HL-60 (cell line): ENCODE measurements at places on chromosomes 3 and 15.
A peak's percentile ranks its signal among the peaks of the same experiment; 100 is the strongest.

DNA sequence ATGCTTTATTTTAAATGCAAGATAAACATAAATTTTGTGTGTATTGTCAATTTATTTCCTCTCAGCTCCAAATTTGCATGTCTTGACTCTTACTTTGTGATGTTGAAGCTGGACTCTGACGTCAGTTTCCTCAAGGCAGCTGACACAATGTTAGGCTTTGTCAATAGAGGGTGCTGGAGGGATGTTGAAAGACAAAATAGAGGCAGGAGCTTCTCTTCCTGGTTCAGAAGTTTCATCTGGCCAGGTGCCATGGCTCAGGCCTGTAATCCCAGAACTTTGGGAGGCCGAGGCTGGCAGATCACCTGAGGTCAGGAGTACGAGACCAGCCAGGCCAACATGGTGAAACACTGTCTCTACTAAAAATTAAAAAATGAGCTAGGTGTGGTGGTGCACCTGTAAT is 408.6 kb downstream of the GBE1 start:
- peak; percentile 14 for DNase-seq

DNA sequence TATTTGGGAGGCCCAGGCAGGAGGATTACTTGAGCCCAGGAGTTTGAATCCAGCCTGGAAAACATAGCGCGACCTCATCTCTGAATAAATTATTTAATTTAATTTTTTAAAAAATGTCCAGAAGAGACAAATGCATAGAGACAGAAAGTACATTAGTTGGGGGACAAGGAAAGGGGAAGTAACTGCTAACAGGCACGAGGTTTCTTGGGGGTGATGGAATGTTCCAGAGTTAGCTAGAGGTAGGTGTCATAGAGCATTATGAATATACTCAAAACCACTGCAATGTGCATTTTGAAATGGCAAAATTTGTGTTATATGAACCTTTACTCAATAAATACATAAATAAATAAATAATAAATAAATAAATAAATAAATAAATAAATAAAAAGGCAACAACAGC is 31.7 kb upstream of the CYP11A1 start:
- DNase-seq = no peak

DNA sequence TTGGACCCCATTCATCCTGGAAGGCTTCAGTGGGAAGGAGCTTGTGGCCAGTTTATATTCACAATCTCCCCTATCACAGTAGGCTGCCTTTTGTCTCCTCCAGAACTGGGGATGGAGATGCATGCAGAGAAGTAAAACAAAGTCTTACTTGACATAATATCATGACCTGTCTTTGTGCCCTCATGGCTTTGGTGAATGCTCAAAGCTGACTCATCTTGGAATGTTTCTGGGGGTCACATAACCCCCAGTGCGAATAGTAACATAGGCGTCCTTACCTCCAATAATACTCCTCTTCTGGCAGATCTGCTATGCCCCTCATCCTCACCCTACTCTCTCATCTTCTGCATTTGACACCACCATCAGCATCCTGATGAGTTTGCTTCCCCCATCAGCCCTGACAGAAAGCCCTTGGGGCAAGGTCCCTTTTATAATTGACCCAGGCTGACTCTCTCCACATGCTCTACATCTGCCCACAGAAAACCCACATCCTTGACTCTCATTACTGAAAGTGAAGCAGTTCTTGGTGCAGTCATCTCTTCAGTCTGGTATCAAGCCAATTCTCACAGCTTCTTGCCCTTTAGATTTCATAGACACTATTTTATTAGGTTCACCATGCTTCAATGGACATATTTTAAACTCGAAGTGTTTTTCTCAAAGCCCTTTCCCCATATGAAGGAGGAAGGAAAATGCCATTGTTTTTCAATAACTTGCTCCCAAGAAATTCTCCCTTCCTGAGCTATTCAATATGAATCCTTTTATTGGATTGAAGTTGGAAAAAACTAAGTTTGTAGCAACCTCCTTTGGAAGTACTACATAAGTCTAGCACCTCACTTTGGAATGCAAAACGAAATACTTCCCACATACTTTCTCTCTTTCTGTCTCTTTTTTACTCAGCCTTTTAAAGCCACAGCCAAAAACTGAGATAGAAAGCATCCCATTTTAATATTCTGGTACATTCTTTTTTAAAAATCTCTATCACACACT is 36.6 kb downstream of the OSTN start:
- no peak for DNase-seq

DNA sequence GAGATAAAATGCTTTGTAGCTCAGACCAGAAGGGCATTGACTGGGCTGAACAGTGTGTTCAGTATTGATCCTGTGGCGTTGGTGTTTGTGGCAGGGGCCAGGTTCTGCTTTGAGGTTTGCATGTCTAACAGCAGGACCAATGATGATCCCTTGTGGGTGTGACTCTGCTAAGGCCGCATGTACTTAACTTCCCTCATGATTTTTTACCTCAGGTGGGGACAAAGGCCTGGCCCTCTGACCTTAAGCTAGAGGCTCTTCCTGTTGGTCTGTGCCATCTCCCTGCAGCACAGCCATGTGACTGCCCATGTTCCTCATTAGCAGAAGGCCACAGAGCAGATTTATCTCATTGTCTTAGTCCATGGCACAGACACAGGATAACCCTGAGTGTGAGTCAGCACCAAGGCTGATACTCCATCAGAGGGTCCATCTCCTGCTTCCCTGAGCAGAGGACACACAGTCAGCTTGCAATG is 34.3 kb upstream of the BSN start:
- no peak for DNase-seq

GRCh38 chr3:114496021-114496434 is 202.2 kb downstream of the TIGIT start:
- DNase-seq = no peak

DNA sequence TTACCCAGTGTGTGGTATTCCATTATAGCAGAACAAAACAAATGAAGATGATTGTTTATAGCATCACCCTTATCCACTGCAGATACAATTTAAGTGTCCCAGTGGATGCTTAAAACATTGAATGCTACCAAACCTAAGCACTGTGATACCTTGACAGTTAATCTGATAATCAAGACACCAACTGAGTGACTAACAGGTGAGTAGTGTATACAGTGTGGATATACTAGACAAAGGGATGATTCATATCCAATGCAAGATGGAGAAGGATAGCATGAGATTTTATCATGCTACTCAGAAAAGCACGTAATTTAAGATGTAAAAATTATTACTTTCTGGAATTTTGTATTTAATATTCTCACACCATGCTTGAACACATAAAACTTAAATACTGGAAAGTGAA is 1449.0 kb downstream of the OTOL1 start:
- no peak for DNase-seq

DNA sequence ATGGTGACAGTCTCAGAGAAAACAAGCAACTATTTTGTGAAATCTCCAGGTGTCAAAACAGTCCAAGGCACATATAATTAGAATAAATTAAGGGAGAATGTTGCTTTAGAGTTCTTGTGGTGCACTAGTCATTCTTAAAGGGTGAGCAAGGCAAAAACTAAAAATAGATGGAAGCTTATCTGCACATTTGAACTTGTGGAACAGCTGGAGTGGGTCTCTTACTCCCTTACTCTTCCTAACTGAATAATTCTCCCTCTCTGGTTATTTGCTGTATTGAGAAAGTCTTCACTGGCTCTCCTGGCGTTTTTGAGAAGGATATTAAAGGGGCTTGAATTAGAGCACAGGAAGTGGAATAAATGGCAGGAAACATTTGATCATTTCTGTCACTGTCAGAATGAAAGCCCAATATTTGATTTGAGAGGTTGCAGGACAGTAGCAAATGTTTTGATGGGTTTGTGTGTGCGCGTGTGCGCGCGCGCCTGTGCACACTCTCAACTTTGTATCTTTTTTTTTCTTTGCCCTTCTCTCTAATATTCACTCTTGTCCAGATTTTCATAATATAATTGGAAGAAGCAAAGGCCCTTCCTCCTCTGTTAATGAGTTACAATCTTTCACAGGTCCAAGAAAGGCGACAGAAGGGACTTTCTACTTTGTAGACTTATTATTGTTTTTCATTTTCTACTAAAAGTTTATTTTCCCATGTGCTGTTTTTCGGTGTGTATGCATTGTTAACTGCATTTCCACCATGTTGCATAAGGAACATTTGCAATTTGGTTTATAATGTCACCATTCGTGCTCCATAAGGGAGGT is 40.9 kb downstream of the AKAP13 start:
- no peak for DNase-seq

- DNase-seq = peak; percentile 28
Observed at GRCh38 chr3:123028233-123028828, 768 bp upstream of the SEMA5B start.

GRCh38 chr3:157394411-157394810 is 42.2 kb upstream of the PTX3 start:
- DNase-seq = no peak

GRCh38 chr3:34011171-34012101 is 213.0 kb downstream of the PDCD6IP start:
- DNase-seq = no peak

- no peak for DNase-seq
Observed at GRCh38 chr3:157912514-157913451, 193.4 kb downstream of the SHOX2 start.

DNA sequence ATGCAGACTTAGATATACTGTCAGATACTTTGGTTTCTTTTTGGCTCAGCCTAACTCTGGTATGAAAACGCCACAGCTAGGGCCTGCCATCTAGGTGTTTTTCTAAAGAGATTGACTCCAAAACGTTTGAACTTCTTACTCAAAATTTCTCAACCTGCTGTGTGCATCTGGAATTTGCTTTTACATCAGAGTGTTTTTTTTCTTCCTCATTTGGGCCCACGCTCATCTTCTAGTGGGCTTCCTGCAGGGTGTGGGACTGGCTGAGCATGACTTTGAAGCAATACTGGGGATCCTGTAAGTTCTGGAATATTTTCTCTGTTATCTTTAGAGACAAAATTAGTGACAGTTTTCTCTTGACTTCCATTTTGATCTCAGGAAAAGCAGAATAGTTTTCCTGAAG is 117.8 kb downstream of the NR1D2 start:
- no peak for DNase-seq

DNA sequence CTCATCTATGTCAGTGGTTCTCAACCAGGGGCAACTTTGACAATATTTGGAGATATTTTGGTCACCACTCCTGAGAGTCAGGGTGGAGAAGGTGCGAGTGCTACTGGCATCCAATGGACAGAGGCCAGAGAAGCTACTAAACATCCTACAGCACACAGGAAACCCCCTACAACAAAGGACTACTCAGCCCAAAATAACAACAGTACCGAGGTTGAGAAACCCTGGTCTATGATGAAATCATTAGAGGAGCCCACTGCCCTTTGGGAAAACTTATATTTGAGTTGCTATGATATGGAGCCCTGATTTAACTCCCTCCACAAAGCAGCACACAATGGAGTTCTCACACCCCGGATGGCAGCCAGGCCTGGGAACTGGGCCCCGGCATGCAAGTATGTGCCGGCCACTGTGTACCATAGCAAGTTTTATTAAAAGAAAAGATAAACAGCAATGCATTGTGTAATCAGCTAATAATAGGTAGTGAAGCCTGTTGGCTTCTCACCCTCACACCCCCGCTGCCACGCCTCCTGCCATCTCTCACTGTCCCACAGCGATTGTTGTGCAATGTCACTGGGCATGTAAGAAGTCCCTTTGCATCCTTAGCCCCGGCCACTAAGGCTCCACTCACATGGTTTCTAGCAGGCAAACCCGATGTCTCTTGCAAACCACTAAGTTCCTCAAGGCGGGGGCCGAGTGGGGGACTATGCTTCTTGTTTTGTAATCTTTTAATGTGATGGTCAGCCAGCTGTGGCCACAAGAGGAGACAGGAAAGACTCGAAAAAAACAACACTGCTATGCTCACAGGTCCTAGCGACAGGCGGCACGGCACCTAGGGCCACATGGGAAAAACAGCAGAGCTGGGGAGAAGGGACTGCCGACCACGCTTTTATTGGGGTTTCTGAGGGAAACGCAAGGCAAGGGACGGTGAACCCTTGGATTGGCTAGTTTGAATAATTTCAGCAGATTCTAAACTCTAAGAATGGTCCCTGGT is 110.0 kb downstream of the AQP9 start:
- DNase-seq = peak; percentile 90

DNA sequence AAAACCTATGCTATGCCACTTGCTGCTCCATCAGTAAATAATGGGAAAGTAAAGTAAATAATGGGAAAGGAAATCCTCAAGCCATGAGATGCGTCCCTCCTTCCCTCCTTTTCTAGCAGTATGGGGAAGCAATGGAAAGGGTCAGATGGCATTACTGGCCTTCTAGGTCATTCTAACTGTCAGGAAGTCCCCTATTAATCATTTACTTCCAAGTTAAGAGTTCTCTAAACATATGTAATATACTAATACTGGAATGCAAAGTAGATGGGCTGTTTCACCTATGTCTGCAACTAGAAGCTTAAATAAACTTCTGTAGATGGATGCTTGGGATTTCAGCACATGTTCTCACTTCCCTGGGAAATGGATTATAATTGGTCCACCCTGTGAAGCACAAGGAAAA is 55.9 kb downstream of the MDFIC2 start:
- no peak for DNase-seq

DNA sequence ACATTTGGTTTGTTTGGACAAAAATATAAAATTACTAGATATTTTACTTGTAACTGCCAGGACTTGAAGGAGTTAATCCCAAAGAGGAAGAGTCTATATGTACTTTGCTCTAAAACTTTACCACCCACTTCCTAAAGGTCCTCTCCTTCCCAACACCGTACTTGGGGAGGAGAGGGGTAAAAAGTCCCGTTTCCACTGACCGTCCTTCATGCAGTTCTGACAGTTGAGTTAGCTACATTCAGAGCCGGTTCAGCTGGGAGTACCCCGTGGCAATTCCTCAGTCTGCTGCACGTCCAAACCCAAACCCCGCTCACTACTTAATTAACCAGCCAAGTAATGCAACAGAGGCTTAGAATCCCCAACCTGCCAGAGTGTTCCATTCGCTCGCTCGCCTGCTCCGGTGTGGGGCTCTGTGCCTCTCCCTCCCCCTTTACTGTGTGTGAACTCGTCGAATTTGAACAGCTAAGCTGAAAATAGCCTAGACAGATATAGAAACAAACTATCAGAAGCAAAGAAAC is 519.7 kb downstream of the FOXP1 start:
- peak; percentile 34 for DNase-seq

DNA sequence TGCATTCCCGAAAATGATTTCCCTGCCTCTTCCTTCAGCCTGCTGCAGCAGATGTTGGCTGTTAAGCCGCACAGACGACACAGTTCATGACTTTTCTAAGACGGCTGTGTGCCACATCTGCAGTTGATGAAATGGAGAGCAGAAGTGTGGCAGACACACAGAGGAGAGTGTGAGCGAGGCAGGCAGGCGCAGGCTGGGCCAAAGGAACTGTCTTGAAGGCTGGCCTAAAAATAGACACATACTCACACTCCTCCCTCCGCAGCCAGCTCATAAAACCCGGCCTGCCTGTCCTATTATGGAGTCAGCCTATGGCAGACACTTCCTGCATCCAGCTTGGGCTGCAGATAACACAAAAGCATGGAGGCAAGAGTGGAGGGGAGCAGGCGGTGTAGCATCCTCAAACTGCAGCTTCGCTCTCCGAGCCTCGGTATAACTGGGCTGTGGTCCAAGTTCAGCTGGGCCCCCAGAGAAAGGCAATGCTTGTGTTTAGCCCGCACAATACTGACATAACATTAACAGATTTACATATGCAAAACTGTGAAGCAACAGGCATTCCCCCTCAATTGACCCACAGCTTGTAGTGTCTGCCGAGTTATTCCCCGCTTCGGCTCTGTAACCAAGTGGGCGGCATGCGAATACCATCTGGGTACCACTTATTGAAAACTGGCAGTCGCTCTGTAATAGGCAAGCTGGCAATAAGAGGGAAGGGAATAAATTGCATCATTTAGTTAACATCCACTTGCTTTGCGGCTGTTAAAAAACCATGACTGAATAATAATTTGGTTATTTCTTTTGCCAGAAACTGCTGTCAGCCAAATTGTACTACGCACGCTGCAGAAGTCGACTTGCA is 40.8 kb downstream of the FOXP1 start:
- DNase-seq = peak; percentile 65
